ENCODE measurements at places on chromosomes 1 and 21.

DNA sequence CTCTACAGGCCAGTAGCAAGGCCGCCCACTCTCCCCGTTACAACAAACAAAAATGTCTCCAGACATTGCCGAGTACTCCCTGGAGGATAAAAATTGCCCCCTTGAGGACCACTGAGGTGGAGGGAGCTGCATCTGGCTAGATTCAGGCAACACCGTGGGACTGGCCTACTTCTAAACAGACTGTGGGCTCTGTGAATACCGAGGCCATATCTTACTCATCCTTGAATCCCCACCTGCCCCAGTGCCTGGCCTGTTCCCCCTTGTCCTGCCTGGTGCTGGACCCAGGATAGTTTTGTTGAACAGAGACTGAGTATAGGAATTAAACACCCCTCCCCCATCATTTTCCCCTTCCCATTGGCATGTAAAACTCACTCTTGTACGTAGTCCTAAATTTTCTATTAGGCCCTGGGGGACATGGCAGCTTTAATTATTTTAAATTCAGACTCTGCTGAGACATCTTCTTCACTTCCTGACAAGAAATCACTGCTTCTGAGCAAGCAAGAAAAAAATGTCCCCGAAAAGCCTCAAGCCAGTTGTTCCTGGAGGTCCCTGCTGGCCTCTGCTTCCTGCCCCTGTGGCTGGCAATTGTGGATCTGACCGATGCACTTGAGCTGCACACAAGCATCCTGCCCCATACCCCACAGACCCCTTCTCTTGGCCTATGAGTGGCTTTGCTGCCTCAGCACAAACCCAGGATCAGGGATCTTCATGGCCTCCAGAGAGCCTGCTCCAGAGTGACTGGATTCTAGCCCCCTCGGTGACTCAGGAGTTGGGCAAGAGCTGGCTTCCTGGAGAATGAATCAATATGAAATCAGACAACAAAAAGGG is 111.0 kb downstream of the ACTL8 start:
- DNase-seq: no peak

GRCh38 chr1:232090816-232091215 is 464.2 kb downstream of the DISC1 start:
- no peak for DNase-seq

DNA sequence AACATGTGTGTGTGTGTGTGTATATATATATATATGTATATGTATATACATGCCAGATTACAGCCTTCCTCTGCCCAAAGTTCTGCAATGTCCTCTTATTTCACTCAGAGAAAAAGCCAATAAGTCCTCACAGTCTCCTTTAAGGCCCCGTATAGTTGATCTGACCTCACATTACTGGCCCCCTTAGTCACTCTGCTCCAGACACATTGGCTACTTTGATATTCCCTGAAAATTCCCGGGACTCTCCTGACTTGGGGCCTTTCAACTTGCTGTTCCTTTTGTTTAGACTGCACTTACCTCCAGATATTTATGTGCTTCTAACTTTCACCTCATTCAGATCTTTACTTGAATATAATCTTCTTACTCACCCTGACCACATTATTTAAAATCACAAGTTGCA is 4.2 kb upstream of the BSDC1 start:
- DNase-seq: no peak

DNA sequence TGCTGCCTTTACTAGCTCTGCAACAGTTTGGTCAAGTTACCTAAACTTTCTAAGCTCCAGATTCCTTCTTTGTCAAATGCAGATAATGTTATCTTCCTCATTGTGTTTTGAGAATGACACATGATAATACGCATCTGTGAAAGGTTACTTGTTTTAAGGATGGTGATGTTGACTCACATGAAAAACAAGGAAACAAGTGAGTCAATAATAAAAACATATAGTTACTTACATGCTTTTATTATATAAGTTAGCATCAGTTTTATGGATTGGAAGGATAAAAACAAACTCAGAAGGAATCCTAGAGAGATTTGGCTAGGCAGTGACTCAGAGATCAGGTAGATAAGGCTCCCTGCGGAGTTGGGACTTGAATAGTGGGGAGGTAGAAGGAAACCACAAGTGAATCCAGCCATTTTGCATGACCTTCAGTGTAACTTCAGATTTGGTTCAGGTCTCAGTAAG is 144.6 kb downstream of the LMO4 start:
- DNase-seq: no peak

DNA sequence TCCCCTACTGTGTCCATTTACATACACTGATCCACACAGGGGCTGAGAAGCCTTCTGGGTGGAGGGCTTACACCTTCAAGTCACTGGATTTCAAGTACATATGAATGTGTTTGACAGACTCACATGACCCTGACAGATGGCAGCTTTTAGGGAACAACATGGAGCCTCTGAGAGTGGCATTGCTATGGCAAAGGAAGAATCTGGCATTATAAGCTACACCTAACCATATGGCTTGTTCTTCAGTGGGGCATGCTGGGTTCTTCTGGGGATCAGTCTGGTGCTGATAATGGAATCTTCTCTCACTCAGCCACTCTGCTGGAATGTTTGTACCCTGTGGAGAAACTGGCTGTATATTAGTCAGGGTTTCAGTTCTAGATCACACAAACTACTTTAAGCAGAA is 68.5 kb upstream of the PDE4B start:
- no peak for DNase-seq

DNA sequence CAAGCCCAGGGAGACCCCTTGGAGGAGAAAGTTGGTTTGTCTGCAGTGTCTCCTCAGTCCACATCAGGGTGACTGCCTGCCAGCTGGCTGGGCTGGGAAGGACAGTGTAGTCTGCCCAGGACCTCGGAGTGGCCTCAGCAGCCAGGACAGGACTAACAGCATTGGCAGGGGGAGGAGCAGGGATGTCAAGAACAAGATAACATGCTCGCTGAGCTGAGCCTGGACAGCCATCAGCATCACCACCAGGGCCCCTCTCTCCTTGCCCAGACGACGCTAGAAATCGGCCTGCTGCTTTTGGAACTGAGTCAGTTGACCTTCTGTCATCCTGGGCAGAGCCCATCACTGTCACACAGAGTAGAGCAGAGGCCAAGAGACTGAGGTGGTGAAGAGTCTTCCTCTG is 83.6 kb upstream of the CNTN2 start:
- no peak for DNase-seq

DNA sequence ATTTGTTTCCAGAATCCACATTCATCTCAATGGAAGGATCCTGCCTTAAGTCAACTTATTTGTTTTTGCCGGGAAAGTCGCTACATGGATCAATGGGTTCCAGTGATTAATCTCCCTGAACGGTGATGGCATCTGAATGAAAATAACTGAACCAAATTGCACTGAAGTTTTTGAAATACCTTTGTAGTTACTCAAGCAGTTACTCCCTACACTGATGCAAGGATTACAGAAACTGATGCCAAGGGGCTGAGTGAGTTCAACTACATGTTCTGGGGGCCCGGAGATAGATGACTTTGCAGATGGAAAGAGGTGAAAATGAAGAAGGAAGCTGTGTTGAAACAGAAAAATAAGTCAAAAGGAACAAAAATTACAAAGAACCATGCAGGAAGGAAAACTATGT is 2.6 kb downstream of the GADD45A start:
- no peak for DNase-seq

- no peak for DNase-seq
These were observed 218.1 kb downstream of the ST6GALNAC3 start for GRCh38 chr1:76292418-76293184.
